Stimulated activated CD8-positive, alpha-beta memory T cell treated with anti-CD3 and anti-CD28 coated beads, Interleukin-15, amount 100 ng/mL, for 4 hours (primary cell): ENCODE measurements at places on chromosomes 1 and 21.

GRCh38 chr1:220121791-220122530 lies 28.0 kb downstream of the IARS2 start:
- DNase-seq: no peak

GRCh38 chr1:37919277-37919676 lies 27.6 kb downstream of the INPP5B start:
- DNase-seq: no peak

- DNase-seq: no peak
Observed at GRCh38 chr1:62513013-62513412, 76.2 kb downstream of the USP1 start.

- no peak for DNase-seq
Observed at GRCh38 chr1:89779151-89779940, 41.5 kb upstream of the LRRC8D start.

DNA sequence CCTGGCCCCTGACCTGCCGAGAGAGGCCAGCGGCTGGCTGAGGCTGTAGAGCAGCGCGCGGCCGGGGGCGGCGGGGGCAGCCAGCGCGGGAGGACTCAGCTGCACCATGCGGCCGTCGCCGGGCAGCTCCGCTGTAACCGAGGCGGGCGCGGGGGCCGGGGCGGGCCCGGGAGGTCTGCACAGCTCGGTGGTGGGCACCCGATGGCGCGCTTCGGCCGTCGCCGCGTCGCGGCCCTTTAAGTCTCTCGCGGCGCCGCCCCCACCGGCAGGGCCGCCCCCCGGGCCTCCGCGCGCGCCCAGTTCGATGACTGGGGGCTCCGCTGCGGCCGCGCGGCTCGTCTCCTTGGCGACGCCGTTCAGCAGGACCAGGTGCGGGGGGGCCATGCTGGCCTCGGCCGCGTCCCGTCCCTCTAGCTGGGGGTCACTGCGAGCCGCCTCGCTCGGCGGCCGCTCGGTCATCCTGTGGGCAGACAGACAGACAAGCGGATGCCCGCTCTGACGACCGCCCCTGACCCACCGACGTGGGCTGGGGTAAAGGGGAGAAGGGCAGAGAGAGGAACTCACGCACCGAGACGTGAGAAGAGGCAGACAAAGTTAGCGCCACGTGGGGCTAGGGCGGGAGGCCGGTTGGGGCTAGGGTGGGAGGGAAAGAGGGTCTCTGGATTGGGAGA lies 6.5 kb downstream of the TAL1 start:
- DNase-seq: no peak

DNA sequence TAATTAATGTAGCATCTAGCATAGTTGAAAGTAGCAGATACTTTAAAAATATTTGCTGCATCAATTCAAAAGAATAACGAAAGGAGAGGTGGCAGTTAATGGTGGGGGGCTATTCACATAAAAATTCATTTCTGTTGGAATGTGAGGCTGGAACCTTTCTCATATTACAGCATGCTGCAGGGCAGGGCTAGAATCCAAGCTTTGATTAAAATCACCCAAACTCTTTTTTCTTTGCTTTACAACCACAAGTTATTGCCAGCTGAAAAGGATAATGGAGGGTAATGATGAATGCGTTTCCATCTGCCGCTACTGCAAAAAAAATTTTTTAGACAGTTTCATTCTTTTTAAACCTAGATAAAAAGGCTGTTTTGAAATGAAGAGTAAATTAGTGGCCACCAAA lies 9.8 kb downstream of the DISP1 start:
- DNase-seq: no peak

- DNase-seq: no peak
Observed at GRCh38 chr1:119954476-119955422, 58.4 kb upstream of the ADAM30 start.

- no peak for DNase-seq
Observed at GRCh38 chr1:183209533-183210158, 23.6 kb downstream of the LAMC2 start.

DNA sequence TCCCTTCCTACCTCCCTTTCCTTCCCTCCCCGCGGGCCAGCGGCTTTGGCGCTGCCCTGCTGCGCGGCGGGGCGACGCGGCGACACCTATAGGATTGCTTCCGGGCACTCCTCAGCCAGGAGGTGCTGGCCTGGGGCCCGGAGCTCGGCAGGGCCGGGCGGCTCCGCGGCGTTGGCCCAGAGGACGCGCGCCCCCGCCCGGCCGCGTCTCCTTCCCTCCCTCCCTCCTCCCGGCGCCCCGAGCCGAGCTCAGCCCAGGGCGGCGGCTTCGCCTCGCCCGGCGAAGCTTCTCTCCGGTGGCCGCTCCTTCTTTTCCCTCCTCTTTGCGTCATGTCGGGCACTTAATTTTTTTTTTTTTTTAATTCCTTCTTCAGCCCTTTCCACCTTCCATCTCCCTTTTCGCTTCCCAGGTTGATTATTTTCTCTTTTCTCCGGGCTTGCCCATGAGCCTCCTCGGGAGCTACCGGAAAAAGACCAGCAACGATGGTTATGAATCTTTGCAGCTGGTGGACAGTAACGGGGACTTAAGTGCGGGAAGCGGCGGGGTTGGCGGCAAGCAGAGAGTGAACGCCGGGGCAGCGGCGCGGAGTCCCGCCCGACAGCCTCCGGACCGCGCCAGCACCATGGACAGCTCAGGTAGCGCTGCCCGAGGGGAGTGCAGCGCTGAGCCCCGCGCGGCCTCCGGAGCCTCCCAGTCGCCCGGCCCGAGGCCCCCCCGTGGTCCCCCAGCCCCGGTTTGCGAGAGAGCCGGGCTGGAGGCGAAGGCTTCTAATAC lies at the start of gene DNAJC6:
TSS of gene DNAJC6 (plus strand) at position 240 of the 774 bp plus-strand sequence. CDS start at position 443, 203 bp downstream.
- DNase-seq: peak; percentile 8

GRCh38 chr1:31354283-31354682 lies 18.6 kb downstream of the FABP3 start:
- no peak for DNase-seq

DNA sequence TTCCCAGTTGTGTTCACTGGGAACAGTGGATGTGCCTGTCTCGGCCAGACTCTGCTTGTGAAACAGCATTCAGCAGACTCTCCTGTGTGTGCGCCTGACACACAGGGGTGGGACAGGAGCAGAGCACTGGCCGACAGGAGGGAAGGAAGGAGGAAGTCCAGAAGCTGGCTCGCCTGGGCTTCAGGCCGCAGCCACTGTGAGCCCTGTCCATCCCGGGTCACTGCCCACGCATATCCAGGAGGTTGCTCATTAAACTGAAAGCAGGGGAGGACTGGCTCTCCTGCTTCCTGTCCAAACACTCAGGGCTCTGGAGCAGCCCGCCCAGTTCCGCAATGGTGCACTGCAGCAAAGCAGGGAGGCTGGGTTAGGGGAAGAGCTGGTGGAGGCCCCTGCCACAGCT lies 218.7 kb upstream of the VAMP3 start:
- no peak for DNase-seq

- DNase-seq: no peak
Observed at GRCh38 chr1:236393681-236394481, at the start of gene EDARADD. EDARADD (plus strand) TSS chr1:236394286; CDS start chr1:236394445, 159 bp downstream.

DNA sequence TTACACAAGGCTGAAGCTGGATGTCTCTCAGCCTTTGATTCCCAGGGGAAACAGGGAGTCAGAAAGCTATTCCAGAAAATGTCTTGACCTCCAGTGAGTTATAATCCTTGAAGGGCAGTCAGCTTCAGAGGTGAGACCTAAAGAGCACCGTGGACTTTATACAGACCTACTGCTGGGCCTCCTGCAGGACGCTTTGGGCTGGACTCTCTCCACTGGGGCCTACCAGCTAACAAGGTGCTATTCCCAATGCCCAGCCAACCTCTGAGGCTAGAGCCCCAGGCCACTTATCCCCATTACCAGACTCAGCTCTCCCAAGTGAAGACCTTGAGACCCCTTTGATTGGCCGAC lies 6.6 kb downstream of the SETD4 start:
- no peak for DNase-seq

DNA sequence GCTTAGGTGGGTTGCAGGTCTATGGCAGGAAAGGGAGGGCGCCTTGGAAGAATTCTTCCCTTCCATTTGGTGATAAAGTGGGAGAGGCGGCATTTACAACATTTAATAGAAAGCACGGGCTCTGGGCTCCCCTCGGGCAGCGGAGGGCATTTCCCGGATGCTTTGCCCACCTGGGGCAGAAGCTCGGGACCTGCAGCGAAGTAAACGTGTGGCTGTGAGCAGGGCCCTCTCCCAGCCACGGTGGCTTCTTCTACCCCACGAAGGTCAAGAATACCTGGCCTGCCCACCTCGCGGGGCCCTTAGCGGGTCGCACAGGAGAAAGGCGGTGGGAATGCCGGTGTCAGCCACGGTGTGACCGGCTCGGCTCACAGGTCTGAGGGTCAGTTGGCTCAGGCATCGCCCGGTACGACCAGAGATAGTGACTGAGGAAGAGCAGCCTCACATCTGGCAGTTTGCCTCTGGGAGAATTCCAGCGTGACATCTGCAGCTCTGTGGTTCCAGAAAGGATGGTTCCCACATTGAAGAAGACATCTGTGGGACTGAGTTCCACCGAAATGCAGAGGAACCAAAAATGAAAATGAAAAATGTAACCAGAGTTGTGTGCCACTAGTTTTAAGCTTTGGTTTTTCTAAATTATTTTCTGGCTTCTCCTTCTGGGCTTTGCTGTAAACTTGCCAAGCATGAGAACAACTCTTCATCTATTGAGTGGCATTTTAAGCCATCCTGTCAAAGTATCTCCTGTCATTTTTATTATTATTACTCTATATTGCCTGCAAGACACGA lies 720 bp upstream of the F3 start:
- no peak for DNase-seq

DNA sequence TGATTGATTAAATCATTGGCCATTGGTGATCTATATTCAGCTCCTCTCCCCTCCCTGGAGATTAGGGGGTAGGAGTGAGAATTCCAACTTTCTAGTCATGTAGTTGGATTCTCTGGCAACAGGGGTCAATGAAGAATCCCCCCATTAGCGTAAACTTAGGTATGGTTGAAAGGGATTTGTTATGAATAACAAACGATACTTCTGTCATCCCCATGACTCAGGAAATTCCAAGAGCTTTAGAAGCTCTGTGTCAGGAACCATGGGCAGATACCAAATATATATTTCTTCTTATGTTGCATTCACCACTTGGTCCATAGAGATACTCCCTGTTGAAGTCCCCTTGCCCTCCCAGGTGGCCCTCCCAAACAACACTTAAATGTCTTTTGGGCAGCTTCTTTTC lies 124.5 kb downstream of the DNM3 start:
- DNase-seq: no peak

- no peak for DNase-seq
Observed at GRCh38 chr1:44029260-44029910, 1.9 kb downstream of the SLC6A9 start.

DNA sequence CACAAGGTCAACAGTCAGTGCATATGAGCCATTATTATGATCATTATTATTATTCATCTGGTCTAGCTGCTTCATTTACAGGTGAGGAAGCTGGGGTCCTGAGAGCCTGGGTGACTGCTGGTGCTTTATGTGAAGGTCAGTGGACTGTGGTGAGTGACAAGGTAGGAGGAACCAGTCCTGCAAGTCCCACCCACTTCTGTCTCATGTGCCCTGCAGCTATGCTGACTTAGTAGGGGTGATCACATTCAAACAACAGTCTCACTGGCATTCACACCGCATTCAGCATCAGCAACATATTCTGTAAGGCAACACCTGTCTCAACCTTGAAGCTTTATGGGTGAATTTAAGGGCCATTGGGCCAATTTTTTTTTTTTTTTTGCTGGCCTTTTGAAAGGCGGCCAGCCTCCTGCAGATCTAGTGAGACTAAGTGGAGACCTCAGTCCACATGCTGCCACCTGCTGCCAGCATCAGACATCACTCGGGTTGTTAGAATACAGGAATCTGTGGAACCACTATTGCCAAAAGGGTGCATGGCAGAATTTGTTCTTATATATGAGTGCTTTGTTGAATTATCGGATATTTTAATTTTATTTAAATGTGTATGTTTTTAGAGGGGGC lies 59.9 kb upstream of the CACNA1E start:
- no peak for DNase-seq

DNA sequence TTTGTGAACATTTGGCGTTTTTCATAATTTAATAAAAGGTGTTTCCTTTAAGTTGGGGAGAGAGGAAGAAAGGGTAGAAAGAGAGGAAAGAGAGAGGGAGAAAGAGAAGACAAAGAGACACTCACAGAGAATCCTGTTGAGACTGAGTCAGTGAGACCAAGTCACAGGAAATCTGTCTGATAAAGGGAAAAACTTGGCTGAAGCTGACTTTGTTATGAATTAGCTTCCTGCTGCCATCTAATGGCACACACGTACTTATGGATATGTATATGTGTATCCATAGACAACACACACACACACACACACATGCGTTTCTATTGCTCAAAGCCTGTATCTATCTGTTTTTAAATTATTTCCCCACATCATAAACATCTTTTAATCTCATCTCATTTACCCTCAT lies 42.5 kb upstream of the DISC1 start:
- no peak for DNase-seq

- no peak for DNase-seq
Observed at GRCh38 chr21:35561116-35561515, 499.2 kb downstream of the SETD4 start.

DNA sequence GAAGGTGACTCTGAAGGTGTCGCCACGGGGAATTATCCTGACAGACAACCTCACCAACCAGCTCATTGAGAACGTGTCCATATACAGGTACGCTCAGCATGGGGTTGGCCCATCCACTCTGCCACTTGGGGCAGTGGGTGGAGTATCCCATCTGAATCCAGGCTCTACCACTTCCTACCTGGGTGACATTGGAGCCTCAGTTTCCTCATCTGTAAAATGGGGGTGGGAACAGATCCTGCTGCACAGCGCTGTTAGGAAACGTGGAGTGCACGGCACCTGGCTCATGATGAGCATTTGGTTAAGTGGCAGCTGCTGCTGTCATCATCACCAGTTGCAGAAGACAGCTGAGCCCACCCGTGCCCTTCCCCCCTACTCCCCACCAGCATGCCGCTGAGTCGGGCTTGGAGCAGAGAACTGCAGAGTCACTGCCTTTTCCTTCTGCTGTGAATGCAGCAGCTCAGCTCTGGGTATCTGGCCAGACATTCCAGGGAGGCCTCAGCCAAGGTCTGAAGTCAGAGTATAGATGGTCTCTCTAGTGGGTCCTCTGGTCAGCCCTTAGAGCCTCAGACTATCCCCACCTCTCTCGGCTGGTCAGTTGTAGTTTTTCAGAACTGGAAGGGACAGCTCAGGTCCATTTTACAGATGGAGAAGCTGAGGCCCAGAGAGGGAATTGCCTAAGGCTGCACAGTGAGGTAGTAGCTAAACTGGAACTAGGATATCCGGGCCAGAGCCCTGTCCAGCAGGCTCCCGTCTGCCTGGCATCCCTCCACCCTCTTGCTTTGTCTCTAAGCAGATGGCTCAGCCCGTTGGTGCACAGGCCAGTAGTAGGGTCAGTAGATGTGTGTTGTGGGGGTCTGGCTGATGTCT lies 11.7 kb downstream of the LDLRAP1 start:
- DNase-seq: no peak

DNA sequence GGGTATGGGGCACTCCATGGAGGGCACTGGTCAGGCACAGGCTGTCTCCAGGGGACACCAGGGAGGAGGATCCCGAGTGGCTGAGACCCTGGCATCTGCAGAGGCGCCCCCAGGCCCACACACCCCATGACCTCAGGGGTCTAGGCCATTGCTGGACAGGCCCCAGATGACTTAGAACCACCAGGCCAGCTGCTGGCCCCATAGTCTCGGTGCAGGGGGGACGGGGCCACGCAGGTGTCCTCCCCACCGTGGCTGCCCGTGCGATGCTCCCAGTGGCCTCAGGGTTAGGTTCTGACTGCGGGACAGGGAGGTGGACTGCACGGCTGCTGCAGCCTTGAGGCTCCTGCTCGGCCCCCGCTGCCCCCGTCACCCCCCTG lies 44.0 kb downstream of the MORN1 start:
- no peak for DNase-seq
